ENCODE measurements at places on chromosomes 7 and 10.

- DNase-seq: no peak
Measured at GRCh38 chr7:89507034-89507433, 647.2 kb upstream of the STEAP1 start.

GRCh38 chr7:20146451-20146850, 70.7 kb downstream of the MACC1 start:
- no peak for DNase-seq

- DNase-seq: no peak
Measured at GRCh38 chr10:27724287-27724686, 21.3 kb downstream of the MKX start.

GRCh38 chr10:77789861-77790260, 136.7 kb downstream of the DLG5 start:
- no peak for DNase-seq

DNA sequence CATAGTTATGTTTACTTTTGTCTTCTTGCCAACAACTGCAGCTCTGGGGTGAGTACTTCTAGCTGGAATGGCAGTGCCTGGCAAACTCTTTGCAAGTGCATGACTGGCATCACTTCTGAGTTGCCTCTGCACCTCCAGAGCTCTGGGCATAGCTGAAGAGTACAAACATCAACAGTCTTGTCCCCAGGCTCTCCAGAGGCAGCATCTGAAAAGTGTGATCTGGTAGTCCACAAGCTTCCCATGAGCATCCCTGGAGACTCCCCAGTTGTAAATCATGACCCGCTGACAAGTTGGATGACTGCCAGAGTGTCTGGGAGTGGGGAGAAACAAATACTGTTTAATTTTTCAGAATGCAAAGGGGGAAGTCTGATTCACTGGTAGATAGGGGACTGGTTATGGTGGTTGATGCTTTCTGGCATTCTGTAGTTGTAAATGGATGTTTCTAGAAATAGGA, 138.9 kb upstream of the CDK13 start:
- no peak for DNase-seq

DNA sequence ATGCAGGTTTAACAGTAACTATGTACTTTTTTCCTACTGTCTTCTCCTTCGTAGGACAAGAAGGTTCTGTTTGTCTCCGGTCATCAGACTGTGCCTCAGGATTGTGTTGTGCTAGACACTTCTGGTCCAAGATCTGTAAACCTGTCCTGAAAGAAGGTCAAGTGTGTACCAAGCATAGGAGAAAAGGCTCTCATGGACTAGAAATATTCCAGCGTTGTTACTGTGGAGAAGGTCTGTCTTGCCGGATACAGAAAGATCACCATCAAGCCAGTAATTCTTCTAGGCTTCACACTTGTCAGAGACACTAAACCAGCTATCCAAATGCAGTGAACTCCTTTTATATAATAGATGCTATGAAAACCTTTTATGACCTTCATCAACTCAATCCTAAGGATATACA, 2.4 kb downstream of the DKK1 start:
- DNase-seq: no peak

- no peak for DNase-seq
Measured at GRCh38 chr10:31635415-31636065, 293.1 kb downstream of the ARHGAP12 start.

- DNase-seq: no peak
Measured at GRCh38 chr10:106500925-106501525, 663.5 kb downstream of the SORCS1 start.

DNA sequence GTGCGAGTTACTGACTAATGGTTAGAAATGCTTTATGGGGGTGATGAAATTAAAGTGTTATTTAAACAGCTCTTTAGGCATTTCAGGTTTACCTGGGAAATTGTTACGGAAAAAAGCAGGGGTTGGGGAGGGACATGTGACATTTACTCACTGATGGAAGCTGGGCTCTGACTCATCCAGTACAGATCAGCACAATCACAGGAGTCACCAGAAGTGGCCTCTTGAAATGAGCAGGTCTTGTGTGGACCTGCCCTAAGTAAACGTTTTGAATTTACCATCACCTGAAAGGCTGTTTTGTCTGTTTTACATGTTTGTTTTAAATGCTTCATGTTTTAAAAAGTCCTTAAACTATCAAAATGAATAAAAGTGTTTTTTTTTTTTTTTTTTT, 2.3 kb downstream of the GLRX3 start:
- DNase-seq: no peak

DNA sequence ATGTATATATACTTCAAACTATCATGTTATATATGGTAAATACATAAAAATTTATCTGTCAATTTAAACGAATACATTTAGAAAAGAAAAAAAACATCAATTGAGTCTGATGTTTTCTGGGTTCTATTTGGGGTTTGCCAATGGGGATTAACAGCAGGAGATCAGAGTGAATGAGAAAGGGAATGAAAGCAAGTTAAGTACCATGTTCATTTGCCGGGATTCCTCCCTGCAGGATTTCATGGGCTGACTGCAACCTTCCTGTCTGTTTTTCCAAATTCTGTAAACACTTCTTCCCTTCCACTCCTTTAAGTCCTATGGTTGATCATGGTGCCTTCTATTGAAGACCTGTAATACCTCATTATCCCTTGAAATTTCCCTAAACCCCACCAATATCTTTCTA, 33.9 kb upstream of the SEMA3A start:
- no peak for DNase-seq

GRCh38 chr7:30548845-30549244, 44.2 kb upstream of the GGCT start:
- no peak for DNase-seq

GRCh38 chr10:78909221-78909620, 159.5 kb upstream of the ZMIZ1 start:
- no peak for DNase-seq

DNA sequence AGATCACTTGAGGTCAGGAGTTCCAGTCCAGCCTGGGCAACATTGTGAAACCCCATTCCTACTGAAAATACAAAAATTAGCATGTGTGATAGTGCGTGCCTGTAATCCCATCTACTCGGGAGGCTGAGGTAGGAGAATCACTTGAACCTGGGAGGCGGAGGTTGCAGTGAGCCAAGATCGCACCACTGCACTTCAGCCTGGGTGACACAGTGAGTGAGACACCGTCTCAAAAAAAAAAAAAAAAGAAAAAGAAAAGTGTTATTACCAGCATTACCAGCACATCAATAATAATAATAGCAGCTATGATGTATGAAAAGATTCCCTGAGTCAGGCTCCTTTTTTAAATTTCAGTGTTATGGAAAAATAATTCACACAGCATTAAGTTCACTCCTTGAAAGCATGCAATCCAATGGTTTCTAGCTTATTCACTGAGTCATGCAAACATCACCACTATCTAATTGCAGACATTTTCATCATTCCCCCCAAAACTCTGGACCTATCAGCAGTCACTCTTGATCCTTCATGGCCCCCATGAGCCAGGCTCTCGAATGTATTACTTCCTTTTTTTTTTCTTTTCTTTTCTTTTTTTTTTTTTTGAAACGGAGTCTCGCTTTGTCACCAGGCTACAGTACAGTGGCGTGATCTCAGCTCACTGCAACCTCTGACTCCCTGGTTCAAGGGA, 228.4 kb downstream of the FANK1 start:
- DNase-seq: no peak

- DNase-seq: peak; percentile 47
Measured at GRCh38 chr7:151012911-151013347, 11.4 kb downstream of the ATG9B start.

- no peak for DNase-seq
Measured at GRCh38 chr7:12570534-12571461, at the start of gene SCIN. TSS of gene SCIN (plus strand) at chr7:12570720. CDS start at chr7:12570787, 67 bp downstream.

- DNase-seq: no peak
Measured at GRCh38 chr7:50477640-50478039, 27.5 kb upstream of the FIGNL1 start.

GRCh38 chr7:151347200-151347599, 5.6 kb downstream of the NUB1 start:
- no peak for DNase-seq

DNA sequence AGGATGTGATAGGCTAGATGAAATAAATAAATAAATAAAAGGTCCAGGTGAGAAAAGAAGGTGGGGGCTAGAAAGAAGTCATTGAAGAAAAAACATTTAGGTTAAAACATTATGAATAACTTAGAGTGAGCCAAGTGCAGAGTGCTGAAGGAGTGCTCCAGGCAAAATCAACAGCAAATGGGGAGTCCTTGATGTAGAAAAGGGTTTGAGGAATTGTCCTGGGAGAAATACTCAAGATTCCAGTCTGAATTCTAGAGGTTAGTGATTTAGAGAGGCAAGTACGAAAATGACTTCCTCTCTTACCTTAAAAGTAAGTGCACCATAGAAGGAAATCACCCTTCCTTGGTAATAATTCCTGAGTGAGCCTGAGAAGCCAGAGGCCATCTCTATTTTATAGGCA, 19.7 kb downstream of the CAV1 start:
- no peak for DNase-seq

DNA sequence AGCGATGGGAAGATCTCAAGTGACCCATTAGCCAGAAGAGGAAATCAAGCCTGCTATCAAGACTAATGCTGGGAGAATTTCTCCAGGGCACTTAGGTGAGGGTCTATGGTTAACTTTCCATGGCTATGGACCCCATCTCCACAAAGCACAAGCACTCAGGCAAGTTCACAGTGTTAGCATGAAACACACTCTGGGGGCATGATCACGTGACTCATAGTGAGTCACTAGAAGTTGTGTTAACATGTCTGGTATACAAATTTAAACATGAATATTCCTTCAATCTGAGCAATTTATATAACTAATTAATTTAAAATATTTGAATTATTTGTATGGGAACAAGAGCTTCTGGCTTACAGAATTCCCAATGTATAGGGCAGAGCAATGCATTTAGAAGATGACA, 131.8 kb downstream of the FAM204A start:
- DNase-seq: no peak

- no peak for DNase-seq
Measured at GRCh38 chr10:95935429-95935828, 27.7 kb downstream of the CC2D2B start.

GRCh38 chr7:106518239-106518638, 142.7 kb downstream of the CCDC71L start:
- DNase-seq: no peak

GRCh38 chr7:148712678-148713329, 14.1 kb downstream of the CUL1 start:
- no peak for DNase-seq

GRCh38 chr10:60367431-60367830, 22.2 kb downstream of the ANK3 start:
- no peak for DNase-seq

GRCh38 chr7:95602421-95602820, 6.1 kb upstream of the PDK4 start:
- DNase-seq: no peak

DNA sequence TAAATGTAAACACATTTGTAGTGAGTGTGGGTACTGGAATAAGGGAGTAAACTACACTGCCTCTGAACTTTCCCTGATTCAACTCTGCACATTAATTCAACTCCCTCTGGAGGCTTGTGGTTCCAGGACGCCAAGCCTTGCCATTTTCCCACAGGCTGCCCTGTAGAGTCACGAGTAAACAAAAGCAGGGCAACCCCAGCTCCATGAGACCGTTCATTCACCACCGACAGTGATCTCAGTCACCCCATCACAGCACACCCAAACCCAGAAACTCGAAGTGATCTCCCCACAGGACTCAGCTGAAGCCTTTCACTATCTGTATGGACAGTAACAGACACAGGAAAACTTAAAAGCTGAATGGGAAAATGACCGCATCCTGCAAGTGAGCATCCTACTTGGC, 218.8 kb upstream of the FRMD4A start:
- no peak for DNase-seq

DNA sequence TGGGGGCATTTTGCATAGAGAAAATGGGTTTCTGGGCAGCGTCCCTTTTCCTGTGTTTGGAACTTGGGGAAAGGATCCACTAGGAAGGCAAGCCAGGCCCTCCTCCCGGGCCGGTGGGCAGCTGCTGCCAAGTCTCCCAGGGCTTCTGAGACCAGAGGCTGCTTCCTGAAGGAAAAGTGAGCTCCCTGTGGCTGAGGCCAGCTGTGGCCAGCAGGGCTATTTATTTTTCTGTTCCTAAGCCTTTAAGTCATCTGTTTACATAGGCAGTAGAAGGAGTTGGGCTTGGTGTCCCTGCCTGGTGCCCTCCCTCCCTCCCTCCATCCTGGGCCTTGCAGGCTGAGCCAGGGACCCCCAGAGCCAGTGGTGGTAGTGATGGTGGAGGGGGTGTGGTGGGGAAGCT, 70.5 kb upstream of the COL13A1 start:
- no peak for DNase-seq

- no peak for DNase-seq
Measured at GRCh38 chr10:86757113-86757972, 924 bp downstream of the BMPR1A start.

DNA sequence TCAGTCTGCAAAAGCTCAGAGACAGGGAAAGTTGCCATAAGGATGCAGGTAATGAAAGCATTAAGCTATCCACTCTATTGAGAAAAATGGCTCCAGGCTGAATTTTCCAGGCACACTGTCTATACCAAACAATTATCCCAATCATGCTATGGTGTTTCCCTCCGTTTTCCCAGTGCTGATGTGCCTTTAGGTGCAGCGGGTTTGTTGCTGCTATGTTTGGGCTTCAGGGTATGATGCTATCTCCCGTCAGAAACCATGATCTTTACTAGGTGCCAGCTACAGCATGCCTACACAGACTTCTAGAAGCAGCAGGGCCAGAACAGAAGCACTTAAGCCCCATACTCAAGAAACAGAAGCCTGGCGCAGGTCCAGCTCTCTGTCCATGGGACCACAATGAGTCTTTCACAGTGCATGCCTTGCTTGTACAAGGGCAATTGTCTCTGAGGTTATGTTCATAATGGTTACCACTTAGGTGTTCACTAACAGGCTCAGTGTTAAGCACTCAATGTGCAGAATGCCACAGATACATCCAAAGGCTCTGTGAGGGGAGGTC, 19.4 kb downstream of the STEAP1B start:
- DNase-seq: no peak

DNA sequence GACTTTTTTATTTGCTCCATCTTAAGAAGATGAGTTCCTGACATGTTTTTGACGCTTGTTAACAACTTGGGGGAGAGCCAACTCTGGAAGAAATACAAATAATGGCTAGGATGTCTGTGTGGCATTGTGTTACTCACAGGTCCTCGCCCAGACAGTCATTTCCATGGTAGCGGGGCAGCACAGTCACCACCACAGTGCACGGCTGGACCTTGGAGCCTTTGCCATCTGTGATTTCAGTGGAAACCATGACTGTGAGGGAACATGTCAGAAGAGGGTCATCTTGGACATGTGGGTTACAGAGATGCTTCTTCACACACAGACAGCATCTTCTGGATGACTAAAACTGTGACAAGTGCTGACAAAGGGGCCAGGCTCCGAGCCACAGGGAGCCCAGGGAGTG, 74.5 kb downstream of the PKD1L1 start:
- no peak for DNase-seq

GRCh38 chr7:48049850-48050249, 14.5 kb downstream of the C7orf57 start:
- DNase-seq: no peak

All from NCI-H1930 (cell line).